Fibroblast of skin of right quadriceps (primary cell): ENCODE measurements at places on chromosomes 16 and 17.

DNA sequence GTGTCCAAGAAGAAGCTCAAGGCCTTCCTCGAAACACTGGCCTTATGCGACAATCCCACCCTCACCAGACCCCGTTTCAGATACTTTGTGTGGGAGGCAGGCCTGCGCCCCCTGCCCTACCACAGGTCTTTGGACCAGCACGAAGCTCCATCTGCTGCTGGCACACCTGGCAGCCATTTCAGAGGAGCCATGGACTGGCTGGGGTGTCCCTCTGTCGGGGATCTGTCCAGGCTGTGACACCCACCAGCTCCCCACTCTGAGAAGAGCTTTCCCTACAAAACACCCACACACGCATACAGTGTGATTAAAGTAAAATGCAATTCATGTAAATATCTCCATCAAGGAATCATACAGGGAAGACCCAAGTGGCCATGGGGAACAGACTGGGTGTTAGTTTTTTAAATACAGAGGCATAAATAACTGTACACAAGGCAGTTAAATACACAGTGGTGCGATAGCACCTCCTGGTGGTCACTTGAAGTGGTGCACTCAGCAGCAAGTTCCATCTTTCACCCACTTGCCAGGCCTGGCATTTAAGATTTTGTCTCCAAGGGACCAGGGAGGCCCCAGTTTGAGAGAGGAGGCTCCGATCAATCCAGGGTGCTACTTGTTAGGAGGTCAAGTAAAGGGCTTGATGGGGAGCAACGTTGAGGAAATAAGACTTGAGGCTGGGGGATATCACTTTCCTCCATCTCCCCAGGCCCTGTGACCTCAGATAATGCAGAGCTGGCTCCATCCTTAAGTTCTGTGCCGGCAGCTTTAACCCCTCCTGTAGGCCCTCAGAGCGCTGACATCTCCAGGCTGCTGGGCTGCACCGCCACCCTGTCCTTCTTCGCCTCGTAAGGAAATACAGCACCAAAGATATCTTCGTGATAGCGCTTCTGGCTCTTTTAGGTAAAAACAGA lies 43.6 kb downstream of the NOS2 start:
- DNase-seq, result peak; percentile 13

- no peak for DNase-seq
Measured at GRCh38 chr17:75810216-75810615, 25.6 kb downstream of the UNK start.

DNA sequence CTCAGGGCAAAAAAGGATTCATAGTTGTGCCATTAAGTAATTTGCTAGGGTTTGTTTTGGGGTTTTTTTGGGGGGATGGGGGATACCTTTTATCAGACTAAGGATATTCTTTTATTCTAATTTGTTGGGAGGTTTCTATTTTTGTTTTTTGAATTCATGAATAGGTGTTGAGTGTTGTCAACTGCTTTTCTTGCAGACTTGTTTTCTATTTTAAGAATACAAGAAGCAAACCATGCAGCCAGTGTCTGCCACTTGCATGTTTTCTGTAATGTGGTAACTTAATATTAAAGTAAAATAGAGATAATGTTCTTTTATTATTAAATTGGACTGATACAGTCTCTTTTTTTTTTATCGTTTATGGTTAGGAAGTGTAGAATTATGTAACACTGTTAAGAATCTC lies 49.5 kb downstream of the NFATC3 start:
- DNase-seq, result no peak

- no peak for DNase-seq
Measured at GRCh38 chr17:40095351-40095943, 4.9 kb downstream of the NR1D1 start.

GRCh38 chr17:30570596-30571265 lies 93.5 kb downstream of the GOSR1 start:
- no peak for DNase-seq

GRCh38 chr17:35795007-35795870 lies at the start of gene MMP28:
TSS of gene MMP28 (minus strand) at chr17:35795641. CDS start at chr17:35795377, 264 bp downstream.
- no peak for DNase-seq

- no peak for DNase-seq
Measured at GRCh38 chr16:55529018-55529417, 20.1 kb downstream of the LPCAT2 start.

DNA sequence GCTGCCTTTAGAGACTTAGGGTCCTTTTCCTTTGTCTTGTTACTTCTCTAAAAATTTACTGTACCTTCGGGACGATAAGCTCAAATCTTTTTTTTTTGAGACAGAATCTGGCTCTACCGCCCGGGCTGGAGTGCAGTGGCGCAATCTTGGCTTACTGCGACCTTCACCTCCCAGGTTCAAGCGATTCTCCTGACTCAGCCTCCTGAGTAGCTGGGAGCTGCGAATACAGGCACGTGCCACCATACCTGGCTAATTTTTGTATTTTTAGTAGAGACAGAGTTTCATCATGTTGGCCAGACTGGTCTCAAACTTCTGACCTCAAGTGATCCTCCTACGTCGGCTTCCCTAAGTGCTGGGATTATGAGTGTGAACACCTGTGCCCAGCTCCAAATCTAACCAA lies 7.4 kb downstream of the RAD51C start:
- DNase-seq, result no peak

DNA sequence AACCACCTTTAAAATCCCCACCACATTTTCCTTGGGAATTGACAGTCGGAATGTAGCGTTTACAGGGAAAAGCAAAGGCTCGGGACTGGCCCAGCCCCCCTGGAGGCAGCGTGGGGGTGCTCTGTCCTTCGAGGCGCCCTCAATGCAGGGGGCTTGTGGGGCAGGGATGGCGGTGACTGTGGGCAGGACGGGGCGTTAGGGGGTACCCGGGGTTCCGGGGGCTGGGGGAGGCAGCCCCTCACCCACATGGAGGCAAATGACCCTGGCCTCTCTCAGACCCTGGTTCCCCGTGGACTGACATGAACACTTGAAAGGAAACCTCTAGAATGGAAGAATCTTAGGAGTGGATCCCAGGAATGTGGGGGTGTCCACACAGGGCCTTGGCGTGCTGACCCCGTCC lies 78.4 kb upstream of the GNG13 start:
- DNase-seq, result no peak

- DNase-seq, result no peak
Measured at GRCh38 chr16:3761375-3762106, 44.2 kb upstream of the TRAP1 start.

GRCh38 chr17:80465327-80465974 lies 11.0 kb downstream of the NPTX1 start:
- DNase-seq, result no peak

DNA sequence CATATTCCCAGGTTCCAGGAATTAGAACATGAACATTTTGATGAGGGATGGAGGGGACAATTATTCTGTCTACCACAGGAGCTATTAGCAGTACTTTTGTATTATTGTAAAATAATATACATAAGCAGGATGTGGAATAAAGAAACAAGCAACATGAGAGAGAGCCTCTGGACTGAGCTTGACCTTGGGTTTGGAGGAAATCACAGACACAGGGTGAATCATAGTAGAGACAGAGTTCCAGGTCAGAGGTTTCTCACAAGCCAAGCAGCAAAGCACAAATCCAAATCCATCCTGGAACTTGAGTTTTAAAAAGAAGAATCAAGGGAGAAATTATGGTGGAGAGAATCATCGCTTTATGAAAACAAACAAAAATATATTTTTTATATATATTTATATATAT lies 5.1 kb downstream of the KRT31 start:
- no peak for DNase-seq

DNA sequence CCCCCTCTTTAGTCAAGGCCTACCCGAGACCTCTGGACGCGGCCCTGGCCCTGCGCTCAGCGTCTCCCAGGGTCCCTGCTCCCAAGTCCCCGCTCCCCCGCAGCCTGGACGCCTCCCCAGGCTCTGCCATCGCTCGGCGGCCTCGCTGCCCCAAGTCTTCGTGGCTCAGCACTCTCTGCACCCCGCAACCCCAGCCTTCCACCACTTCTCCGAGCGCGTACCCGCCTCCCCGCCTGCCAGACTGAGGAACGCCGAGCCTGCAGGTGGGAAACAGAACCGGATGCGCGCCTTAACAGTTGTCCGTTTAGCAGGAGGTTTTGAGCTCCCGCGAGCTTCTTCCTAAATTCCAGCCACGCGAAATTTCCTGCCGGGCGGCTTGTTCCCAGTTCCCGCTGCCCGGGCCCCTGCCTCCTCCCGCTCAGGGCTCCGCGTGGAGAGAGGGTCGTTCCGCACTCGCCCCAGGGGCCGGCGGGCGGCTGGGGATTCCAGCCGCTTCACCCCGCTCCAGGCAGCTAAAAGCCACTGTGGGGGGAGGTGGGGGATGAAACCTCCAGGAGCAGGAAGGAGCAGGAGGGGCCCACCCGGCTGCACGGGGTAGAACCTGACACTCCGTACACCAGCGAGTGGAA lies 87.7 kb downstream of the KCNJ12 start:
- no peak for DNase-seq

DNA sequence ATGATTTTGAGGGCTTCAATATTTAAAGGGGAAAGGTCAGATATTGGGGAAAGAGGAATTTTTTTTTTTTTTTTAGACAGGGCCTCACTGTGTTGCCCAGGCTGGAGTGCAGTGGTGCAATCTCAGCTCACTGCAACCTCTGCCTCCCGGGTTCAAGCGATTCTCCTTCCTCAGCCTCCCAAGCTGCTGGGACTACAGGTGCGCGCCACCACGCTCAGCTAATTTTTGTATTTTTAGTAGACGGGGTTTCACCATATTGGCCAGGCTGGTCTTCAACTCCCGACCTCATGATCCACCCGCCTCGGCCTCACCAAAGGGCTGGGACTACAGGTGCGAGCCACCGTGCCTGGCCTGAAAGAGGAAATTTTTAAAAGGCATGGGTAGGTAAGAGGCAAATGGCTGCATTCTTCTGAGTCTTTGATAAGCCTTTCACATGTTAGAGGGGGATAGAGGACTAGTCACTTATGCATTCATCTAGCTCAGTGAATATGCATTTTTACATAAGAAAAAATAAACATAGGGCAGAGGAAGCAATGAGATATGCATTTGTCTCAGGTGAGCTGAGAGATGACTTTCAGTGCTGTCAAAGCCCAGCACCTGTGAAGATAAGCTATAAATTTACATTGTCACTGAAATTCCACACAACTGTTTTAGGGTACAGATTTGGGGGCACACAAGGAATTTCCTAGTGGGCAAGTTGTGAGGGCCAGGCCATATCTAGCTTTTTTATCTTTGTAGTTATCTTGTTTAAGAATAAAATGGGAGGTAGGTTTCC lies 1.1 kb upstream of the FCSK start:
- no peak for DNase-seq

- no peak for DNase-seq
Measured at GRCh38 chr17:37318931-37319594, 56.7 kb upstream of the C17orf78 start.

DNA sequence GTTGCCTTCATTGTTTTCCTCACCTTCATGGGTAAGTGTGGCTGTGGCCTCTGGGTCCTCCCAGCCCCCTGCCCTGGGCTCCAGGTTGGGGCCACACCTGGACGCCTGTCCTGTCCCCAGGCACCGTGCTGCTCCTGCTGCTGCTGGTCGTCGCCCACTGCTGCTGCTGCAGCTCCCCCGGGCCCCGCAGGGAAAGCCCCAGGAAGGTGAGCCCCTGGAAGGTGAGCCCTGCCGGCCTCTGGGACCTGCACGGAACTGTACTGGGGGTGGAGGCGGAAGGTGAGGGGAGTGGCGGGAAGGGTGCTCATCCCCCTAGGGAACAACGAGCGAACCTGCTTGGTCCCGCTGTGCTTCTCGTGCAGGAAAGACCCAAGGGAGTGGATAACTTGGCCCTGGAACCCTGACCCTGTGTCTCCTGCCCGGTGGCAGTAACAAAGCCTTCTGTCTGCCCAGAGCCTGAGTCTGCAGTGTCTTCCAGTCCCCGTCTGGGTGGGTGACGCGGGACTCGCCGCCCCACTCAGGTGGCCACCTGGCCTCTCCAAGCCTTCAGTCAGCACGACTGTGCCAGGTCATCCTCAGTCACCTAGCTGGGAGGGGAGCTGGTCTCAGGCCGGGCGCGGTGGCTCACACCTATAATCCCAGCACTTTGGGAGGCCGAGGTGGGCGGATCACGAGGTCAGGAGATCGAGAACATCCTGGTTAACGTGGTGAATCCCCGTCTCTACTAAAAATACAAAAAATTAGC lies 831 bp downstream of the SMIM22 start:
- no peak for DNase-seq
